Central memory CD8-positive, alpha-beta T cell (primary cell): ENCODE measurements at places on chromosomes 11 and 22.

DNA sequence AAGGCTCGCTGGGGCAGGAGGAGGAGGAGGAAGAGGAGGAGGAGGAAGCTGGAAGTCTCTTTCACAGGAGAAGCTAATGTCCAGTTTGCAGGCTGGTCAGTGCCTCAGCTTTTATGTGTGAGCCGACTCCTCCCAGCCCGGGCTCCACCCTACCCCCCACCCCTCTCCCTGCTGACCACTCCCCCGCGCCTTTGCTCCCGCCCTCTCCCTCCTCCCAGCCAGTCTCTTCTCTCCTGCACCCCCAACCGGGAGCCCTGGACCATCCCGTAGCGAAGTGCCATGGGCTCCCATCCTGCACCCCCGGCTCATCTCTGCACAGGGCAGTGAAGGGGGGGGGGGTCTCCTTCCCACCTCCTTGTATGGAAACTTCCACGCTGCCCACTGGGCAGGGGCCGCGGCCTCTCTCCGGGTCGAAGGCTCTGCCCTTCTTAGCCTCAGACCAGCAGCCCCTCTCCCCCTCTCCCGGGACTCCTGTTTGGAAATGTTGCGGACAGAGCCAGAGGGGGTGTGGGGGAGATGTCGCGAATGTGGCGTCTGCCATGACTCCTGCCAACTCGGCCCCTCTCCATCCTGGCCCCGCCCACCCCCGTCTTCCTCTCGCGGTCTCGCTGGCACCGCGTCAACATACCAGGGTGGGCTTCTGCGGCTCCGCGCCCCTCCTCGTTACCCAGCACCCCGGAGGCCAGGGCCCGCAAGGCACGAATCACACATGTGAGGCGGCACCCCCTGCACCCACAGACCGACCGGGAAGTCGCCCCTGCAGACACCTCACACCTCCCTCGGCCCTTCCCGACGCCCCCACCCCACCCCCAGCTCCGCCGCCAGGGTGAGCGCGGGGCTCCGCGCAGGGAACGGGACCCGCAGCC lies 1.8 kb downstream of the IGF2 start:
- no peak for DNase-seq

DNA sequence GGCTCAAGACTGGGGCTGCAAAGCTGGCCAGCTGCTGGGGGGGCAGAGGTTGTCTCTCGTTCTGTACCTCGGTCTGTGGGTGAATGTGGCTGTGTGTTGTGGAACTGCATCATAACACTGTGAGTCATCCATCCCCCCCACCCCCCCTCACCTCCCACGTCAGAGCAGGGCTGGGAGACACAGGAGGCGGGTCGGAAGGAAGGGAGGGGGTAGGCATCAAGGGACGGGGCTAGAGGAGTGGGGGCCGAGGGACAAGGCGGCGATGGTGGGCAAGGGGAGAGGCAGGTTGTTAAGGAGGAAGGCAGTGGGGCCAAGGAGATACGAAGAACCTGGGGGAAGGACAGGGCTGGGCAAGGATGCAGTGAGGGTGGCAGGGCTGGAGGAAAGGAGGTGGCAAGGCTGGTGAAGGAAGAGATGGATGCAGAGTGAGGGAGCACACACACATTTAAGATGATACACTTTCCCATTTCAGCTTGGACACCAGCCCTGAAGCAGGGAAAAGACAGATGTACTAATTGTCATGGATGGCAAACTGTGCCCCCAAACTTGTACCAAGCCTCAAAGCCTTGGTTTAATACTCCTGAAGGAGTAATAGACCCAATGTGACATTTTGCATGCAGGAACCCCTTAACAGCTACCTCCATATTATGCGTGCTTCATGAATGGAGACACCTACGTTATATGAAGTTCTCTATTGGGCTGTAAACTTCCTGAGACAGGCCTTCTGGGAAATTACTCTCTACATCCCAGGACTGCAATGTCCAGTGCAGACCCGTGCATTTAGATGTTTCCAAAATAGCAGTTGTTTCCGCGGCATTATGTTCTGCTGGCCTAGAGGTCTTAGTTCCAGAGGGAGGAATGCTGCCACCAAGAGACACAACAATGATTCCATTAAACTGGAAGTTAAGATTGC lies at the start of gene YPEL4:
YPEL4 (minus strand) TSS at position 87 of the 913 bp plus-strand sequence. CDS start 2,805 bp downstream, outside the sequence.
- DNase-seq: peak; percentile 48

DNA sequence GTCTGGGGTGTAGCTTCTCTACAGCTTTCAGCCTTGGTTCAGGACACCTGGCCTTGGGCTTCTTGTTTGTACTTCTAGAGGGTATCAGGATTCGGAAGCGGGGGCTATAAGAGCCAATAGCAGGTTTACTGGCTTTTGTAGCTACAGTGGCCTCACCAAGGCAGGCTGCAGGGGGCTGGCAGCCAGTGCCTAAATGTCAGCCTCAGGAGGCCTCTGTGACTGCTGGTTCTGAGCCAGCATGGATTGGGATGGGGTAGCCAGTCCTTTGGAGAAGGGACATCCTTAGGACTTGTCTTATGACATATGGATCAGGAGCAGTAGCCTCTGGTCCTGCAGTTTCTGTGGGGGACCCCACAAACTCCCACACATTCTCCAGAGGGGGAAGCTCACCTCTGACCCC lies 29.9 kb downstream of the EIF3F start:
- no peak for DNase-seq

- no peak for DNase-seq
Observed at GRCh38 chr11:21931436-21932101, 261.3 kb upstream of the ANO5 start.

GRCh38 chr11:126061707-126062678 lies 673 bp downstream of the CDON start:
- DNase-seq: no peak

GRCh38 chr11:82004537-82005213 lies 729.0 kb downstream of the FAM181B start:
- DNase-seq: no peak

- no peak for DNase-seq
Observed at GRCh38 chr11:22474616-22475015, 136.4 kb downstream of the SLC17A6 start.

DNA sequence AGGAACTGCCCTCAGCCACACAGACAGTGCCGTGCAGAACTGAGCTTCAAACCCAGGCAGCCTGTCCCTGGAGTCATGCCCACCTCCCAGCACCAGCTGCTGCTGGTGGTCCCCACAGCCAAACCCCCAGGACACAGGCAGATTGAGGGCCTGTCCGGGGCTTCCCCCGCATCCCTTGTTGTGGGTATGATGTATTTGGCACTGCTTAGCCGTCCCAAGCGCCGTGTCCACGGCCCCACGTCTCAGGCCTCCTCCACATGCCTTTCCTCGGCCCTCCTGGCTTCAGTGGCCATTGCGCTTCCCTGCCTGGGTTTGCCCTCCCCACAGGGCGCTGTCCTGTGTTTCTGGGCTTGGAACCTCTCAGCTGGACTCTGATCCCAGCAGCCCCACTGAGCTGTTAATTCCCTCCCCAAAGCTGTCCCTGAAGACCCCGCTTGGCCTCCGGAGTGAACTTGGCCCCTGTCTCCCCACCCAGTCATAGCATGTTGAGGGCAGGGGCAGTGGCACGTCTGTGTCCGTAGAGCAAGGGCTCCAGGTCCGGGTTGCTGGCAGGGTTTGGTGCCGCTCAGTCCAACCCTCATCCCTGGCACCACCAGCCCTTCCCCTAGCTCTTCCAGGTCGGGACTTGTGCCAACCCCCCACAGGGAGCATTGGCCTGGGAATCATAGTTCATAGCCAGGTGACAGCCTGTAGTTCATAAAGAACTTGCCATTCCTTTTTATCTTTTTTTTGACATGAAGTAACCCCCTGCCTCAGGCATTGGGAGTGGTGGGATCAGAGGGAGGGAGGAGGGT lies 34.5 kb upstream of the TEF start:
- DNase-seq: no peak

- no peak for DNase-seq
Observed at GRCh38 chr11:1402355-1403077, 12.8 kb downstream of the BRSK2 start.

DNA sequence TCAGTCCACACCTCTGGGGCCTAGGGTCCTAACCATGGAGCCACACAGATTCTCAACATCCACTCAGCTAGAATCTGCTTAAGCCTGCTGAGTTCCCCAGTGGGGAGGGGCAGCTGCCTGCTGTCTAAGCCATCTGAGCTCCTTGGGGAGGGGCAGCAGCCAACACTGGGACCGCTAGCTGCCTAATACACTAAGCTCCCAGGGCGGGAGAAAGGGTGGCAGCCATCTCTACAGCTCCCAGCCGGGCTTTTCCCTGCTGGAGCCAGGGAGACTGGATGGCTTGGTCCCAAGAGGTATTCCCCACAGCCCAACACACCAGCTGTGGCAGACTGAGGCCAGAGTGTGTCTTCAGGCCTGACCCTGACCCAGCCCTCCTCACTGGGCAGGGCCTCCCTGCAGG lies 217.3 kb upstream of the TMEM45B start:
- DNase-seq: no peak

GRCh38 chr22:49022816-49023160 lies 804.9 kb downstream of the BRD1 start:
- DNase-seq: no peak

GRCh38 chr11:110584150-110584549 lies 128.1 kb downstream of the ARHGAP20 start:
- no peak for DNase-seq

DNA sequence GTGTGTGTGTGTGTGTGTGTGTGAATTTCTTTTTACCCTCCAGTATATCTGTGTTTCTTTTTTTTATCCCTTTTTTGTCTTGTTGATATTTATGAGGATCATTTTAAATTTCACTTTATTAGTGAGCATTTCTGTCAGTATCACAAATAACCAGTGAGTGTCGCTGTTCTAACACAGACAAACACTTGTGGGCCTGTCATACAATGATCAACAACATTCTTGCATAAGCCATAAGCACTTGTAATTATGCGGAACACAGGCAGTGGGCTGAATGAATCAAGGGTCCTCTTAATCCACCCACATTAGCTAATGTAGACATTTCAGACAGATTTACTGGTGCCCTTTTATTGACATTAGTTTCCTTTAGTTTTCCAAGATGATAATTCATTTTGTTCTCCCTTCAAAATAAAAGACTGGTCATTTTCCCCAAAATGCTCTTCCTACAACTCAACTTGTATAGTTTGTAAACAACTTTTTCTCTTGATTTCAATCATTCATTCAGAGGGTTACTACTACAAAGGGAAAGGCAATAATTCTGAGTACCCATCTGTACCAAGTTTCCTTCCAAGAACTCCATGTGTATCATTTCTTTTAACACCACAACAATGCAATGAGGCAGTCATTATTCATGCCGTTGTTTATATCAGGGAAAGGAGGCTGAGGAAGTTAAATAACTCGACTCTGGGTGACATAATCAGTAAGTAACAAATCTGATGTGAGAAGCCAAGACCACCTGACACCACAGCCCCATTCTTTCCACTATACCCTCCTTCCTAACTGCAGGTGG lies 34.5 kb upstream of the ANO3 start:
- no peak for DNase-seq

GRCh38 chr11:64263021-64263946 lies 12.0 kb downstream of the PLCB3 start:
- DNase-seq: no peak

- DNase-seq: no peak
Observed at GRCh38 chr22:37204045-37204655, 8.1 kb downstream of the SSTR3 start.

GRCh38 chr11:118846181-118846935 lies 37.3 kb upstream of the CXCR5 start:
- DNase-seq: no peak

GRCh38 chr11:19228968-19229367 lies 11.8 kb downstream of the E2F8 start:
- no peak for DNase-seq

DNA sequence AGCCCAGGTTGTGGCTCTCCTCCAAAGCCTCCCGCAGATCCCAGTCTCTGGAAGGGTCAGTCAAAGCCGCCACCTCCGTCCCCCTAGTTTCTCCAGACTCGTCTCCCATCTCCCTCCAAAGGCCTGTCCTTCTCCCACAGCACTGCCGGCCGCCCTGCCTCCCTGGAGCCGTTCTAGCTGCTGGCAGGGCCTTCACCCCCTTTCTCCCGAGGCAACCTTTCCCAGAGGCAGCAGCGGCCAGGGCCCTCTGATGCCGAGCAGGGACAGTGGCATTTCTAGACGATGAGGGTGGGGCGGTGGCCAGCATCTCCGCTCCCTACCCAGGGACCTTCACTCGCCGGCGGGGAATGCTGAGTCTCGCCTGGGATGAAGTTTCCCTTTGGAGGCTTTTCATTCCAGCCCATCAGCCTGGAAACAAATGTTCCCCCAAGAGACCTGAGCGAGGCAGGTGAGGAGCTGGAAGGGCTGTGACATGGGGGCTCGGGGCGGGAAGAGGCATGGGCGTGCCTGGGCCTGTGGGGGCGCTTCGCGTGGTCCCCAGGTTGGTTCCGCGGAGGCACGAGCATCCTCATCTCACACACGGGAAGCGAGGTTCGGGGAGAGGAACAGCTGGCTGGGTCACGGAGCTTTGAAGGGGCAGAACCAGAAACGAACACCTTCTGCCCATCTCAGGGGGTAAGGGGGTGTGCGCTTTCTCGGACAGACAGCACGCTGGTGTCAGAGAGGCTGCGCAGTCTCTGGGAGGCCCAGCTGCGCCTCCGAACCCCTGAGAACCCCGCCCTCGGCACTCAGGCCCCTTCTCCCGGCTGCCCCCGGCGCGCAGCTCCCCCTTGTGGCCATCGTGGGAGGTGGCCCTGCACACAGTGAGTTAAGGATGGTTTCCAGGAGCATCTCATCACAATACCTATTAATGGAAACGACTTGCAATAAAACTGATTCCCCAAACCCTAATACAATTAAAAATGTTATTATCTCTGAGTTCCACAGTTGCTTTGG lies 18.1 kb upstream of the KLHL35 start:
- no peak for DNase-seq

GRCh38 chr11:1234771-1235305 lies 12.0 kb downstream of the MUC5B start:
- DNase-seq: no peak

- DNase-seq: no peak
Observed at GRCh38 chr11:81897639-81898038, 836.0 kb downstream of the FAM181B start.

DNA sequence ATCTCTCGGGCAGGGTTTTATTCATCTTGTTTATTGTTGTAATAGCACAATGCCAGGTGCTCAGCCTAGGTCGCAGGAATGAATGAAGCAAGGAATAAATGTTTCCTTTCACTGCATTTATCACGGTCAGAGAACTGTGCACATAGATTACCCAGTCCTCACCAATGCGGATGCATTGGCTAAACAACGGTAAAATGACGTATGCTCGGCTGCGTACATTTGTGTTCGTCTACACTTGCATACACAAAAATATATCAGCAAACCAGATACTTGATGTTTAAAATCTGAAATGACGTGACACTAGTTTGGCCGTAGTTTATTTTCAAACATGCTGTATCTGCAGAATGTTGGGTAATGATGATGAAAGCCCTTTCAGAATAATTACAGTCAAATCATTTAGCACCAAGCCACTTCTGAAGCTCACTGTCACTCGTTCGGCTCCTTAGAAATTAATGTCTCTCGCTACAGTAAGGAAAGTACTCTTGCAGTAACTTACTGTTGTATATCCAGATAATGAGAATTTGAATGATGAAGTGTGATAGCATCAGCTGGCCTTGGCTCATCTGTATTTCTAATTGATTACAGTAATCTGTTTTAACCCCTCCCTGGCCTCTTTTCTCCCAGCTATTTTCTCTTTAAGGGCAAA lies 268.9 kb downstream of the LRRC4C start:
- DNase-seq: no peak
